ENCODE measurements at places on chromosomes 16 and 17.

GRCh38 chr17:27341041-27341471 is 47.1 kb downstream of the WSB1 start:
- DNase-seq: no peak

- DNase-seq: no peak
Observed at GRCh38 chr17:47905221-47905733, 9.2 kb downstream of the SP2 start.

DNA sequence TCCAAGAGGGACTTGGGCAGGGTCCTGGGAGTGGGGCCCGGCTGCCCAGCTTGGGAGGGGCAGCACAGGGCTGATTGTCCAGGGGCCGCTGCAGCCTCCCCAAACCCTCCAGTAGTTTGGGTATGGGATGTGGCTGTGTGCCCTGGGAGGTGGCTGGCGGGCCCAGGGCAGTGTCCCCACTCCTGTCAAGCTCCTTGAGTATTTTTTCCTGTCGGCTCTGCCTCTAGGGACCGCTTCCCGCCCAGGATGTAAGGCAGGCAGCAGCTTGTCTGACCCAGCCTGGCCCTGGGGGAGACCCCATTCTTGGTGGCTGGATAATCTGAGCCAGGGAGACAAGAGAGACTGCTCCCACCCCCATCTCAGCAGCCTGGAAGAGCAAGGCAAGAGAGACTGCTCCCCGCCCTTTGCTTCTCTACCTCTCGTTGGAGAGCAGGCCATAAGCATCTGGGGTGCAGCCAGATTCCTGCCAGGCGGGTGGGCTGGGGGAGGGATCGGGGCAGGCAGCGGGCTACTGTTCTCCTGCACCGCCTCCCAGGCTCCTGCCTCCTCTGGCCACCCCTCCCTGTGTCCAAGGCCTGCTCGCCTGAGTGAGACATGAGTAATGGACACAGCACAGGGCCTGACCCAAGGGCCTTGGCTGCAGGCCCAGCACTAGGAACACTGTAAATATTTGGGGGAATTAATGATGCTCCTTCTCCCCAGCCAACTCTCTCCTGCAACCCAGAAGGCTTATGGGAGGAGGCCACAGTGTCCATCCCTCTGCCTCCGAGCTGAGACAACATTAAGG is 18.4 kb upstream of the ITGA3 start:
- no peak for DNase-seq

GRCh38 chr16:84791501-84791900 is 28.3 kb upstream of the CRISPLD2 start:
- DNase-seq: no peak

DNA sequence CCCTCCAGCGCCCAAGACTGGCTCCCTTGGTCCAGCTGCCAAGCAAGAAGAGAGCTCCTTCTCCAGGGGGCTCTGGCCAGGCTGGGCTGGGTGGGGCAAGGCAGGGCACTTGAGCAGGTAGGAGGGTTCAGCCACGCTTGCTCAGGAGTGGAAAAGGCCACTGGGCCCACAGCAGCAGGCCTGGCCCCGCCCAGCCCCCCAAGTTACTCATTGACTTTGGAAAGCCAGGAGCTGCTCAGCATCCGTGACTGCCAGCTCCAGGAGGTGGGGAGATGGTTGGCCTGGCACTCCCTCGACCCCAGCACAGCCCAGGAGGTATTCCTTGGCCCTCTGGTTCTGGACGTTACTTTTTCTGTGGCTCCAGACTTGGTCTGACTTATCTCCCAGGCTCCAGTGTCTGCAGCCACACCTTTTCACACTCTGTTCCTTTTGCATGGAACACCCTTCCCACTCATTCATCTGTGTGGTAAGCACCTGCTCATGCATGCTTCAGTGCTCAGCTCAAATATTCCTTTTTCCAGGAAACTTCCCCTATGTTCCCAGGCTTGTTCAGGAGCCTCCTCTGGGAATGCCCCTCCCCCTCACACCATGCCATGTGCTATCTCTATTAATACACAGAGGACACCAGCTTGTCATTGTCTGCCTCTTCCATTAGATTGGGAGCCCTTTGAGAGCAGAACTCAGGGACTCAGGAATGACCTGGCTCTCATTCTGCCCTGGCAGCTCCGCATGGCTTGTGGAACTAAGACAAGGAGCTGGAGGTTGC is at the start of gene CDH16:
TSS of gene CDH16 (minus strand) at position 83 of the 766 bp plus-strand sequence. CDS start 820 bp downstream, outside the sequence.
- no peak for DNase-seq

GRCh38 chr16:426115-426905 is 861 bp downstream of the RAB11FIP3 start:
- DNase-seq: peak; percentile 19

DNA sequence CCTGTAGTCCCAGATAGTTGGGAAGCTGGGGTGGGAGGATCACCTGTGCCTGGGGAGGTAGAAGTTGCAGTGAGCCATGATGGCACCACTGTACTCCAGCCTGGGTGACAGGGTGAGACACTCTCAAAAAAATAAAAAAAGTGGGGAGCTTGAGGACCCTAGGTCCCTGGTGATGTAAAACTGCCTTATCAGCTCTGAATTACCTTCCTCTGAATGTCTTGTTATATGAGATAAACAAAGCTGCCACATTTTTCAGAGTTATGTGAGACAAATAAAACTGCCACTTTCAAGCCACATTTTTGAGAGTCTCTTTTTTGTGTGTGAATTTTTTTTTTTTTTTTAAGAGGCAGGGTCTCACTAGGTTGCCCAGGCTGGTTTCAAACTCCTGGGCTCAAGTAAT is 32.0 kb upstream of the B4GALNT2 start:
- no peak for DNase-seq

DNA sequence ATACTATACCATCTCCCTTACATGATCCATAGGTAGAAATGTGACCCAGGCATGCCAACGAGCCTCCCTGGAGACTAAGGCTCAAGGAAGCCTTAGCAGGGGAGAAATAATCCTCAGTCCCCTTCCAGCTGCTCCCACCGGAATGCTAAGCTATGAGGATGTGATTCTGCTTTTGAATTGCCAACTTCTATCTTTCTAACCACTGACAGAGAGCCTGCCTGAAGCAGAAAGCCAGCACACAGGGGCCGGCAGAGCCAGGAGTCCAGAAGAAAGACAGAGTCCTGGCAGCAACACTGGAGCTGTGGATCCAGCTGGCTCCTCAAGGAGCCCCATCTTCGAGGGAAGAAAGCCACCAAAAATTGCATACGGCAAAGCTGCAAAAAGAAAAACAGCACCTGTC is 579.6 kb upstream of the CDH5 start:
- DNase-seq: no peak

GRCh38 chr16:81170824-81171223 is 67.7 kb upstream of the BCO1 start:
- no peak for DNase-seq

- DNase-seq: peak; percentile 15
Observed at GRCh38 chr17:77670173-77670572, 288.3 kb upstream of the TNRC6C start.

DNA sequence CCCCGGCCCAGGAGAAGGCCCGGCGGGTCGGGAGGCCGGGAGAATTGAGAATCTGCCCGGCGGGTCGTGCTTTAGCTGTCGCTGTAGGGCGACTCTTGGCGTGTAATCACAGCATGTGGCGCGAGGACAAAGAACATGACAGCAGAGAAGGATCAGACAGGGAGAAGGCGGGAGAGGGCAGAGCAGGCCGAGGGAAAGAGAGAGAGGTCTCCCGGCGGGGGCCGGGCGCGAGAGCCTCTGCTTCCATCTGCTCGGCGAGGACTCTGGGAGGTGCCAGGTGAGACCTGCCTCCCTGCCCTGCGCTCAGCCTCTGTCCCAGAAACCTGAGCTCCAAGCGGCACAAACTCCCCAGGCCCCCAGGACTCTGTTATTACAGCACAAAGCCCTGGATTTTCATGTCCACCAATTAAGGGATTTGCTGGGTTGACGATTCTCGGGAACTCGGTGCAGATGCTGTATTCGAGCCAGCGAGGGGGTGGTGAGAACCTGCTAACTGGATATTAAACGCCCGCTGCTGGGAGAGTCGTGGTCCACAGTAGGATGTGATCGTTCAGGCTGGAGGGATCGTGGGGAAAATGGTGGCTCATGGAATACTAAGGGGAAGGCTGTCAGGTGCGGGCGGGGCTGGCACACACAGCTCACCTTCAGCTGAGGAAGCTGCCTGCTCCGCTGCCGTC is 172.0 kb upstream of the CIBAR2 start:
- no peak for DNase-seq

DNA sequence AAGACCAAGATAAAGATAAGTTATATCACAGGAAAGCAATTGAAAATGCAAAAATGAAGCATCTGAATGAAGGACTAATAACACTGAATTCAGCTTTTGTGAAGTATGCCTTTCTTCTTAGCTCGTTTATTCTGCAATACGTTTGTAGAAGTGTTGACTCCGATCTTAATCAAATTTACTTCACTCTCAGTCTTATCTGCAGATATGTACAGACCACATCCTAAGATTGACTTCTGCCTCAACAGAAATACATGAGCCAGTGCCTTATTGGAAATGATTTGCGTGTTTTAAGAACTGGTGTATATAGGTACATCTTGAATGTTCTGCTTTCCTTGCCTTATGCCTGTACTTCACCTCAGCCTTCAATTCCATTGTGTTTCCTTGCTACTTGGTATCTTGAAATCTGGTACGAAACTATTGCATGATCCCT is 1.3 kb downstream of the ATF7IP2 start:
- no peak for DNase-seq

DNA sequence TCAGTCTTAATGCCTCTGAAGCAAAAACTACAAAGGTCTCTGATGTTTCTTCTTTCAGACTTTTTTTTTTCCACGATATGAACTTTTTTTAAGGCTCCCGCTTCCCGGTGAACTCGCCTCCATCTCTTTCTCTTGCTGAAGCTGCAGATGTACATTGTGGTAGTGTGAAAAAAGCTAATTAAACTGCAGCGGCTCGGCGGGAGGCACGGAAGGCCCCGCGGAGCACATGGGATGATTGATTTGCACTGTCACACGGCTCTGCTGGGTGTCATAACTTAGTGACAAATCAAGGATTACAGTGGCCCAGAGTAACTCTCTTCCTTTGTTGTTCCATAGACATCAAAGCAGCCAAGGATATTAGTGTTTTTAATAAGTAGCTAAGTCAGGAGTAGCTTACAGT is 196.3 kb downstream of the AXIN2 start:
- DNase-seq: no peak

DNA sequence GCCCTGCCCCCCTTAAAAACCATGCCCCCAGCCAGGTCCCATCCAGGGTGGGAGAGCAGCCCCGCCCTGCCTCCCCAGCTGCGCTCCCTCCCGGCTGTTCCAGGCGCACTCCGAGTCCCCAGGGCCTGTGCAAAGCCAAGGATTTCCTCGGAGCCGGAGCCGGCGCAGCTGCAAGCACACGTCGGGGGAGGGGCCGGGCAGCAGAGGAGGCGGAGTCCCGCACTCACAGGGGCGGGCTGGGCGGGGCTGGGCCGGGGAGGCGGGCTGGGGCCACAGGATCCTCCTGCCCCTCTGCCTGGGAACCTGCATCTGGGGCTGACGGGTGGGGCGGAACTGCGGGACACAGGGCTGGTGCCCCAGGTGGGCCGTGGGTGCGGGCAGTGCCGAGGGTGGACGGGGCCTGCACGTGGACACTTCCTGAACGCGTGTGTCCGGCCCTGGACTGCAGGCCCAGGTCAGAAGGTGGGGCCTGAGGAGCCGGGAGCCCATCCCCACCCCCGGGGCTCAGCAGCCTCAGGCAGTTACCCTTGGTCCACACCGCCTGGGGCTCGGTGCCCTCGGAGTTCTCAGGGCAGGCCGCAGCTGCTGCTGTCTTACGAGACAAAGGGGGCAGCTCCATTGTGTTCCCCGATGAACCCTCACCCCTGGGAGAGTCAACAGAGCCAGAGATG is 24.0 kb upstream of the SSTR5 start:
- DNase-seq: peak; percentile 21

DNA sequence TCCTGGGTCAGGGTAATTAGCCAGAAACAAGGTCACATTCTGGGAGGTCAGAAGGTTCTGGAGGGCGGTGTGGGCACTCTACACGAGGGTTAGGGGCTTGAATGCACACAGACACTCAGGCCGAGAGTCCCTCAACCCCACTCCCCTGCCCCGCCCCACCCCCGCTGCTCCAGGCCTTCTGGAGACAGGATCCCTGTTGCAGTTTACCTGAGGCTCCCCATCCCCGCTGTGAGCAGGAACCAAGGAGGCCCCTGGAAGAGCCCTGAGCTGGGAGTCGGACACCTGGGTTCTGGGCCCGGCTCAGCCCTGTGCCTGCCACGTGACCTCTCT is 4.4 kb upstream of the ACTG1 start:
- no peak for DNase-seq

DNA sequence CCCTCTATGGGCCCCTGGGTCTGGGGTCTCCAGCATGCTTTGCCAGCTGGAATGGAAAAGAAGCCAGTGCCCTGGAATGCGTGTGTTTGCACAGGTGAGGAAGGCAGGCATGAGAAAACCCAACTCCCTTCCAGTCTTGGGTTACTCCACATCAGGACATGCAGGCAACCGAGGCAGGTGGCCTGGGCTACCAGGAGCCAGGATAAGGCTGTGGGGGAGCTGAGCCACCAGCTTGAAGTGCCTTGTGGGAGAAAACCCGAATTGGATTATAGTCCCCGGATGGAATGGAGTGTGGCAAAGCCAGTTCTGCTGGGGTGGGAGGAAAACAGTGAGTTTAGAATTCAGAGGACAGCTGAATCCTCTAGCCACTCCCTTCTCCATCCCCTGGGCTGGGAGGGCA is 7.2 kb downstream of the SRCIN1 start:
- DNase-seq: peak; percentile 51

DNA sequence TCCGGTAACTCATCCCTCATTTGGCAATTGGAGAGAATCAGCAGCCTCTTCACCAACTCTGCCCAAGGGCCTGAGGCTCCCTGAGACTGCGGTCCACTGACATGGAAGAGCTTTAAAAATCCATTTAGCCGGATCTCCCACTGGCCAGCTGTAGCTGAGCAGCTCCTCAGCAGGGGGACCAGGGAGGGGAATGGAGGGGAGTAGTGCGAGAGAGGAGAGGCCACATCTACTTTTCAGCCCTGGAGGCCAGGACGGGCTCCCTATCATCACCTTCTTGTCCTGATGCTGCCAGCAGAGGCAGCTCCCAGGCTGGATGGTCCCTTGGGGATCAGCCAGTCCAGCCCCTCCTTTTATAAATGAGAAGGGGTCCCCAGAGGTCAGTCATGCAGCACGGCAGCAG is 25.0 kb upstream of the SPPL2C start:
- DNase-seq: no peak

- DNase-seq: no peak
Observed at GRCh38 chr17:61731330-61731729, 132.0 kb downstream of the BRIP1 start.

DNA sequence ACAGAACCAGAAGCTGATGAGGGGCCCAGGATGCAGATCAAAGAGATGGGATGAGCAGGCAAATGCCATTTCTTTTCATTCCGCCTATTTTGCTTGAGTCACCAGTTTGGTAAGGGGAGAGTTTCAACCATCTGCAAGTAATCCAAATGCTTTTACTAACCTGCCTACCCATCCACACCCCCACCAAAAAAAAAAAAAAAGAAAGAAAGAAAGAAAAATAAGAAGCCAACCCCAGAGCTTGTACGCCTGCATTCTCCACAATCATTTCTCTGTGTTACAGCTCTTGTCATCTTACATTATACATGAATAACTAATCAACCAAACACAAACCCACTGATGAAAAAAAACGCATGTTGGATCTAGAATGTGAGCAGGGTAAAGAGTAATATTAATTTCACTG is 15.7 kb upstream of the MSI2 start:
- no peak for DNase-seq

- no peak for DNase-seq
Observed at GRCh38 chr17:55689672-55690071, 33.0 kb downstream of the TMEM100 start.

GRCh38 chr17:51373489-51374152 is 113.3 kb downstream of the UTP18 start:
- no peak for DNase-seq
